Urinary bladder (tissue), 4 donors: ENCODE measurements at places on chromosomes 7 and 10. TPM values are rescaled to one million over a fixed set of nuclear protein-coding genes. Genes with fewer than 3 reads are reported as not detected.

GRCh38 chr7:17347401-17347800 is 48.9 kb downstream of the AHR start:
- no peak for DNase-seq

OR13A1 gene
- 0.32 TPM for polyA plus RNA-seq

DNA sequence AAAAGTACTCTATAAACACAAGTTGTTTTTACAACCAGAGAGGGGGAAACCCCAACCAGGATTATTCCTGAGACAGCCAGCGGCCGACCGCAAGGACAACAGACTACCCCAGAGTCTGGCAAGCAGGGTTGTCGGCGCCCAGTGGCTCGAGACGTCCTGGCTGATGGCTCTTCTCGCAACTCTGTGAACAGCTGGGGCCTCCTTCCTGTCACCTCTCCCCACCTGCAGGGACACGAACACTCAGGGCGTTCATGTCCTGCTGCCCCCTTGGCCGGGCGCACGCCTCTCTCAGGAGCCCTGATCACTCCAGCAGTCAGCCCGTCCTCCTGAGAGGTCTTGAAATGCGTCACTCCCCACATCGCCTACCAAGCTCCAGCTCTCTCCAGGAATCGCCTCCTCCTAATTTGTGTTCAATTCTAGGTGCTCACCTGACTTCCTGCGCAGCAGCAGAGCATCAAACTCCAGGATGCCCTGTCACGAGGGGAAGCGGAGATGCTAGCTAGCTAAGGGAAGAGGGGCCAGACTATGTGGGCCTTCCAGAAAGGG is 66.4 kb upstream of the TNRC18 start:
- DNase-seq, result no peak

- DNase-seq, result no peak
These were observed 706.0 kb upstream of the AUTS2 start for GRCh38 chr7:68892236-68892635.

DNA sequence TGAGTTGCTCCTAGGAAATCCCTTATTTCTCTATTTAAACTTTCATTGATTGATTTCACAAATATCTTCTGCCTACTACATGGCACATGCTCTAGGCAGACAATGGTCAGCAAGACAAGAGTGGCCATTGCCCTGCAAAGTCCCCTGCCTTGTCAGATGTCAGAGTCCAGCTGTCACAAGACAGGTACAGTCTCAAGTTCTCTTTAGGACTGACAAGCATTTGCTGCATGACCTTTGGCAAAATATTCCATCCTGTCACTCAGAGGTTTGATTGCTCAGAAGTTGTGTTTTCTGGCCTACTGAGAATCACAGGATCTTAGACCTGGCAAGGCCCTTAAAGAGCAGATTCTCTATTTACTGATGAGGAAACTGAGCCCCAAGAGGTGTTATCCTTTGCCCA is 322.3 kb upstream of the NFE2L3 start:
- DNase-seq, result no peak

GRCh38 chr7:1466524-1467271 is 7.4 kb upstream of the MICALL2 start:
- DNase-seq, result no peak

HOXA6 gene
- 4.4 TPM for polyA plus RNA-seq

DNA sequence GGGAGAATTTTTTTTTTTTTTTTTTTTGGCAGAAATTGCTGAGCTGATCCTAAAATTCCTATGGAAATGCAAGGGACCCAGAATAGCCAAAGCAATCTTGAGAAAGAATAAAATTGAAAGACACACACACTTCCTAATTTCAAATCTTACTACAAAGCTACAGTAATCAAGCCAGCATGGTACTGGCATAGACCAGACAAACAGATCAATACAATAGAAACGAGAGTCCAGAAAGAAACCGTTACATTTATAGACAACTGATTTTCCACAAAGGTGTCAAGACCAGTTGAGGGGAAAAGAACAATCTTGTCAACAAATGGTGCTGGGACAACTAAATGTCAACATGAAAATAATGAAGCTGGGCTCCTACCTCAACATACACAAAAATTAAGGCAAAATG is 34.5 kb downstream of the LARP4B start:
- DNase-seq, result no peak

DNA sequence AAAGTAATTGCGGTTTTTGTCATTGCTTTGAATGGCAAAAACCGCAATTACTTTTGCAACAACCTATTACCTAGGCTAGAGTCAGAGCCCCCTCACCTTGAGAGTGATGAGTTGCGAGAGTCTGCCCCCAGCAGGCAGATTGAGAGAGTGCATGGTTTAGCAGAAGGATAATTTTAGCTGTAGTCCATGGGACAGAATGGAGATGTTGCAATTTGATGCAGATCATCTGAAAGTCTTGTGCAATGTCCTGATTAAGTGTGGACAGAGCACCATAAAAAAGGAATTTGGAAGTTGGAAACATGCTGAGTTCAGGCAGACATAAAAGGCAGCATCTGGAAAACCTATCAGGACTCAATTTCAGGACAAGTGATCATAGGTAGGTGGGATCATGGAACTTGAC is 48.7 kb downstream of the GPR141 start:
- no peak for DNase-seq

C10orf53 gene
- polyA plus RNA-seq, result not detected

NEBL gene
- 2.0 TPM for polyA plus RNA-seq

GRCh38 chr7:70545214-70545613 is 586.7 kb upstream of the GALNT17 start:
- no peak for DNase-seq

GRCh38 chr7:13639396-13639795 is 350.1 kb downstream of the ETV1 start:
- DNase-seq, result no peak

DNA sequence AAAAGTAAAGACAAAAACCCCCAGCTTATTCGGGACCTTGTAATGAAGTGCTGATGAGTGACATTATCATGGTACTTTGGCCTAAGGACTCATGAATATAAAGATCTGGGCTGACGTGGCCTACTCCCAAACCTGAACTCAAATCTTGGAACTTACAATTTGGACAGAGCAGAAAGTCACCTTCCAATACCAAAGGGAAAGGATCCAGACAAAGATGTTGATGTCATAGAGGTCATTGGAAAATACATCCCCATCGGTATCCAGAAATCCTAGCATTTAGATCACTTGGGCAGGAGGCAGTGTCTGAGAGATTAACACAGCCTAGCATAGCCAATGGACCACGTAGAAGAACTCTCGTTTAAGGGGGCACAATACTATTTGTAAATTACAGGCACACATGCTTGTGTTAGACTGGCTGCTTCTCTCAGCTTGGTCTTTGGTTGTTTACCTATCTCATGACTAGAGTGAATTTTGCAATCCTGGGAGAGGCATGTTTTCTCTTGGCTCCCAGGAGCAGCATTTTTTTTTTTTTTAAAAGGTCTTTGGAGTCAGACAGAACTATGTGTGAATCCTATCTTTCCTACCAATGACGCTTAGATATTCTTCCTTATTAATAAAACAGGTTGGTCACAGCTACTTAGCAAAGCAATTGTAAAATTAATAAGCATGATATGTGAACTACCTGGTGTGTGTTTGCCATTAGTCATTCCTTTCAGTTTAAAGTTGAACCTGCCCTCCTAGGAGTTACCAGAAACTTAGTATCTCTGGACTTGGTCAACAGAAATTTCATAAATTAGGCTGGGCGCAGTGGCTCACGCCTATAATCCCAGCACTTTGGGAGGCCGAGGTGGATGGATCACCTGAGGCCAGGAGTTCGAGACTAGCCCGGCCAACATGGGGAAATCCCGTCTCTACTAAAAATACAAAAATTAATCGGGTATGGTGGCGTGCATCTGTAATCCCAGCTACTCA is 27.8 kb upstream of the MRPS33 start:
- no peak for DNase-seq

DNA sequence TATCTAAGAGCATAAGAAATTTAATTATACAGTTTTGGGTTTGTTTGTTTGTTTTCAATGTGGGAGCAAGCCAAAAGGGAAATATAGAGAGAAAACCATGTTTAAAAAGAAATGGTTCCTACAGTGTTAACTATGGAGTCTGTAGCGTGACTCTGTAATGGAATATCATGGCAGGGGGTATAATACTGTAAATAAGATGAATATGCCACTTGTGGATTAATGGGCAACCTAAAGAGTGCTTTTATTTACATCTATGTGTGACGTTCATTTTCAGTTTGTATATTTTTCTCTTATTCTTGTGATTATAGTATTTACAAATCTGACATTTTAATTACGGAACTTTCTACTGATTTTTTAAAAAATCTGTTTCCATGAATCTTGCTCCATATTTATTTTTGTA is 95.9 kb downstream of the POLL start:
- no peak for DNase-seq

DNA sequence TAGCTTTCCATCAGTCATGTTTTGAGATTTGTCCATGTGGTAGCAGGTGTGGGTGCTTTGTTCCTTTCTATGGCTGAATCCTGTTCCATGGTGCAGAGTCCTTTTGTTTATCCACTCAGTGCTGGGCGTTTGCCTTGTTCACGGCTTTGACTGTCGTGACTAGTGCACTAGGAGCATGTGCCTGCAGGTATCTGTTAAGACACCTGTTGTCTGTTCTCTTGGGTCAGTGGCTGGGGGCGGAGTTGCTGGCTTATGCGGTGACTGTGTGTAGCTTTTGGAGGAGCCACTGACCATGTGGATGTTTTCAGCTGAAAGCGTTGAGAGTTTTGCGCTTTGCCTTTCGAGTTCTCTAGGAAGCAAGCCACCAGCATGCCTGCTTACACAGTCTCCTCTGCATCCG is 573.1 kb upstream of the FOXK1 start:
- no peak for DNase-seq

EN2 gene
- 0.06 TPM for polyA plus RNA-seq

GRCh38 chr10:62456611-62457101 is 82.5 kb downstream of the ZNF365 start:
- no peak for DNase-seq

- no peak for DNase-seq
These were observed 249.6 kb downstream of the EXOC4 start for GRCh38 chr7:133502498-133502897.

DNA sequence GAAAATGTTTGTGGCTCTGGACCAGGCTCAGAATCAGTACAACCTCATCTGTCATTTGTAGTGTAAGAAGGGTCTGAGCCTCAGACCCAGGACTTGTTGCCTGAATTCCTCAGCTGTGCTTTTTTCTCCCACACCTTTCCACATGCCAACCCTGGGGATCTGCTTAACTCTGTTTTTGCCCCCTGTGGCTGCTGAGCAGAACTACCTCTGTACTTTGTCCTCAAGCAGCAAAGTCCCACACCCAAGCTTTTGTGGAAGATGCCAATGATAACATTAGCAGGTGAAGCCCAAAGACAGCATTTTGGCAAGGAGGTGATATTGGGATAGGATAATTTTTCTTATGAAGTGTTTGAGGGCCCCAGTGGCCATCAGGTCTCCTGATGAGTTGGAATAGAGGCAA is 5.8 kb upstream of the CYP2C18 start:
- no peak for DNase-seq

DNA sequence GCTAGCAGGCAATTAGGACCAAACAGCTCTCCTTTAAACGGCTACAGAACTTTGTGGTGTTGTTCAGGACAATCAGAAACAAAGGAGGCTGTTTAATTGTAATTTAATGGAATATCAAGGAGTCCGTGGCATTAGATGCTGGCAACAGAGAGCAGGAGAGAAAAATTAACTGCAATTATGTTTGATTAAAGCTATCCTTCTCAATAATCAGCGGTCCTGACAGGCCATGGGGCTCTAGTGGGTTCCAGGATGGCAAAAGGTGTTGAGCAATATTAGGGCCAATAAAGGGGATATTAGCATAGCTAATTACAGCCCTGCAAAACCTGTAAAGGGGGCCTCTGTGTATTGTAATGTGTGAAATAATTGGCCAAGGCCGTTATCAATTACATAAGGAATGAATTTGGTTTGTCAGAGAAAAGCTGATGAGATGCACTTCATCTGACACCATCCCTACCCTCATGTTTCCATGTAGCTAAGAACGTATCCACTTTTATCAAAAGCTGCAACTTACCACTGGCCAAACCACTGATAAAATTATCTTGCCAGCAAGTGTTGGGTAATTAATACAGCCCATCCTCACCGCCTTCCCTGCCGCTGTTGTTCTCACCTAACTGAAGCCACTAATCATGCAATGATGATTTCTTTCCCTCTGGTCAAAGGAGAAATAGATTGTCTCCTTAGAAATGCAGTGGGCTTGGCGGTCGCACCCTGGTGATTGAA is 81.6 kb downstream of the EBF3 start:
- no peak for DNase-seq
